Cerebellar cortex (tissue), 1 donor: ENCODE measurements at places on chromosomes 13 and 19.
A peak's percentile ranks its signal among the peaks of the same experiment; 100 is the strongest.

GRCh38 chr13:96089749-96090239, at the start of gene HS6ST3:
Gene HS6ST3 (plus strand): TSS chr13:96090107.
- DNase-seq: peak; percentile 14

DNA sequence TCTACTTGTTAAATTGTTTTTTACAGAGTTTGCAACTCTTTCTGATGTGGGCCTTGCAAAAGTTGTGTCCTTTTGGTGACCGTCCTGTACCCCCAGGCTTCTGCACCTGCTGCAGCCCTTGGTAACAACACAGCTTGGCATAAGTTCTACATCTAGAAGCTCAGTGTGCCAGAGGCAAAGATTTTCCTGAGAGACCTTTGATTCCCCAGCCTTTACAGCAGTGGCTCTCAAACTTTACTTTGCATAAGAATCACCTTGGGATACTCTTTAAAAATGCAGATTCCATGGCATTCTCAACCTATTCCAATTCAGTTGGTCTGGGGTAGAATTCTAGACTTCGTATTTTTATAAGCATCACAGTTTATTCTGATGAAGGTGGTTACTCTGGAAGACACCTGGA, 260.9 kb downstream of the DCT start:
- DNase-seq: no peak

DNA sequence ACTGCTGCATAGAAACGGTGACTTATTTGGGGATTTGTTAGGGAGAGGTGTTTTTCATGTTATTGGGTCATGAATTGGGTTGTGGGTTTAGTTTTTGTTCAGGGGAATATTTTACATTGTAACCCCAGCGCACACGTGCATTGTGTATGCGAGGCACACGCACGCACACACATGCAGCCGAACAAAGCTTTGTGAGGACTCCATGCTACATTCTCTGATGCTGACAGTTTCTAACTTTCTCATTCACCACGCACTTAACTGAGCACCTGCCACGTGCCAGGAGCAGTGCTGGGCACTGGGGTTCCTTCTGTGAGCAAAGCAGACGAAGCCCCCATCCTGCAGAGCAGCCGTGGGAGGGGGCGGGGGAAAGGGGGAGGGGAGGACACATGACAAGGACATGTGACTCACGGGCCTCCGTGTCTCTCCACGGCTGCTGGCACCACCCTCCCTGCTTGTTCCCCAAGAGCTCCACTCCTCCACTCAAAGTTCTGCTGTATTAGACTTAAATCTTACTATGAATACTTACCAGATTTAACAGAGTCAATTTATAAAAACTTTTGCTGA, 55.6 kb downstream of the SLC7A9 start:
- DNase-seq: no peak

GRCh38 chr19:29630655-29631054, 24.6 kb downstream of the POP4 start:
- DNase-seq: no peak

- no peak for DNase-seq
Measured at GRCh38 chr13:111480976-111481375, 160.5 kb downstream of the TEX29 start.

GRCh38 chr19:38737921-38738737, 6.1 kb downstream of the CAPN12 start:
- DNase-seq: no peak

DNA sequence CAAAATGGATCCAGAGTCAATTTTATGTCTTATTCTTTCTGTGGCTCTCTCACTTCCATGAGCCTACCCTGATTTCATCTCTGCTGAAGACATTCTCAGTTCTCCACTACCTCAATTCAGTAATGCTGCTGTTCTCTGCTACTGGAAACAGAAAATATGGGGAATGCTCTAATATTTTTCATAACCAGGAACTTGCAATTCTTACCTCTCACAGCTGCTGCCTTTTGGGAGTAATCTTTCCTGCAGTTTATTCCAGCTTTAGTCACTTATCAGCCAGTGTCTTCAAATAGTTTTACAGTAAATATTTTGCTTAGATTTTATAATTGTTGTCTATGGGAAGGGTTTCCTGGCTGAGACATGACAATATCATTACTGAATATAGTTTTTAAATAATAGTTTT, 145.1 kb upstream of the UFM1 start:
- no peak for DNase-seq

GRCh38 chr19:40580619-40581018, 3.9 kb downstream of the SHKBP1 start:
- DNase-seq: no peak

GRCh38 chr19:17873786-17874757, 2.3 kb downstream of the SLC5A5 start:
- DNase-seq: peak; percentile 64

DNA sequence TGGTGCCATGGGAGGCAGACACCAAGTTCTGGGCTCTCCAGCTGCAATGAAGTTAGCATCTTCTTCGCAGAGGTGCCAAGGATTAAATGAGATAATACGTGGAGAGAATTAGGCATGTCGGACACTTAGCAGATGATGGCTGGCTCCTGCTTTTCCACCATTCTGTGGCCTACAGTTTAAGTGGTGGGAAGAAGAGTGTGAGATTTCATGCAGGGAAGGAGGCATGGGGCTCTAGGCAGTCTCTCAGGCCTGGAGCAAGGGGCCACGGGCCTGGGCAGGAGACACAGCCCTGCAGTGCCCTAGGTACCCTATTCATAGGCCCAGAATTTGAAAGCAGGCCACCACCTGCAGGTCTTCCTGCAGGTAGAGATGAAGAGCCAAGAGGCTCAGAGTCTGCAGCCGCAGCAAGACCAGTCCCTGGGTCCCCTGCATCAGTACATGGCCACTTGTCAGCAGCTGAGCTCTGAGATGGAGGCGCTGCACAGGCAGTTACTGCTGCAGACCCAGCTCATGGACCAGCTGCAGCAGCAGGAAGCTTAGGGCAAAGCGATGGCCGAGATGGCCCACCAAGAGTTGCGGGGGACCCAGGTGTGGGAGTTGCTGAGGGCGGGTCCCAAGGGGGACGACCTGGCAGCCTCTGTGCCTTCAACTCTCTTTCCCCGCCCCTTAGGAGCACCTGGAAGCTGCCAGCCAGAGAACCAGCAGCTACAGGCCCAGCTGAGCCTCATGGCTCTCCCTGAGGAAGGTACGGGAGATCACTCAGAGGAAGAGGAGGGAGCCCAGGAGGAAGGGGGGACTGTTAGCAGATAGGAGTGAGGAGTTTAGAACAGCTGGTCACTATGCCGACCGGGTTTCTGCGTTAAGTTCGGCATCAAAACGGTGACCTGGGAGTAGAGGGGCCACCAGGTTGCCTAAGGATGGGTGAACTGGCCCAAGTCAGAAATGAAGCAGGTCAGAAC, 33.2 kb upstream of the ZNF492 start:
- DNase-seq: no peak

DNA sequence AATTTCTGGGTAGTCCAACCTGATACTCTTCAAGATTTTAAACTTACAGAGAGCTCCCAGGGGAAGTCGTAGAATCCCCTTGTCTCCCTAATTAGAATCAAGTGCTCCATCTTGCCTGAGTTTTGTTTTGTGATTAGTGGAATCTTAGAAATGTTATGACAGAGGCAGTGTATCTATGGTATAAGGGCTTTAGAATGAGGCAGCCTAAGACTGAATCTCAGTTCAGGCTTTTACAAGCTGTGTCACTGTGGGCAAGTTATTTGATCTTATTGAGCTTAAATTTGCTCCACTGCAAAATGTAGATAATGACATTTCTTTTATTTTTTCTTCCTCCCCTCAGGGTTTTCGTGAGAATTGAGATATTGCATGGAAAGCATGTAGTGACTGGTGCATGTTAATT, 215.5 kb downstream of the POSTN start:
- DNase-seq: no peak

GRCh38 chr19:1807695-1808394, 4.2 kb downstream of the ATP8B3 start:
- DNase-seq: no peak
